Trophoblast cell (in vitro differentiated cells and primary cell): ENCODE measurements at places on chromosomes 6 and 20.
A peak's percentile ranks its signal among the peaks of the same experiment; 100 is the strongest.

- DNase-seq = no peak
Measured at GRCh38 chr6:47780510-47781356, 1.1 kb upstream of the OPN5 start.

- DNase-seq = peak; percentile 67
Measured at GRCh38 chr6:28212510-28213212, 12.4 kb upstream of the ZSCAN9 start.

DNA sequence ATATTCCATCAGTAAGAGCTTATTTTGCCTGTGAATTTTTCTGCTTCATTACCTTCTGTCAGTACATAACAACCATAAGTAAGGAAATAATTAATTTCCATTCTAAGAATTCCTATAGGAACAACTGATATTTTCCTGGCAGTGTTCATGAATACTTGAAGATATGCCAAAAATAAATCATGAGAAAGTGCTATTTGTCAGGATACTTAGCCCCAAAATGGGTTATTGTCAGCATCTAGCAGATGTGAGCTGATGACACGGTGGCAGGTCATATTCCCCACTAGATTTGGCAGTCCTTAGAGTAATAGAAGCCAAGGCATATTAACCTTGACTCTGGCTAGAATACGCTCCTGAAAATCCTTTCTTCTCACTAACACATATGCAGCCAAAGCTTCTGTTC lies 43.2 kb upstream of the CRISP1 start:
- DNase-seq = no peak

DNA sequence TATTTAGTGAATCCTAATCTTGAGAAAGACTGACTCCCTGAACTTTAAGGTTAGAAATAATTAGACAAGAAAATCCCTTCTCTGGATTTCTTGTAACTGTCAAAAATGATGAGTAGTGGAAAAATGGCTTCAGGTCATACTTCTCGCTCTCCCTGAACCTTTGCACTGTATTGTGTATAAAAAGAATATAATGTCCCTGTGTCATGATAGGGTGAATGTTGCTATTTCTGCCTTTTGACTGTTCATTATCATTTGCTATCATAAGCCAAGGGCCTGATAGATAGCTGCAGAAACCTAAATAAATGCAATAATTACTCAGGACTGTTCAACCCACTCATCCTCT lies 39.3 kb downstream of the ALDH8A1 start:
- no peak for DNase-seq

DNA sequence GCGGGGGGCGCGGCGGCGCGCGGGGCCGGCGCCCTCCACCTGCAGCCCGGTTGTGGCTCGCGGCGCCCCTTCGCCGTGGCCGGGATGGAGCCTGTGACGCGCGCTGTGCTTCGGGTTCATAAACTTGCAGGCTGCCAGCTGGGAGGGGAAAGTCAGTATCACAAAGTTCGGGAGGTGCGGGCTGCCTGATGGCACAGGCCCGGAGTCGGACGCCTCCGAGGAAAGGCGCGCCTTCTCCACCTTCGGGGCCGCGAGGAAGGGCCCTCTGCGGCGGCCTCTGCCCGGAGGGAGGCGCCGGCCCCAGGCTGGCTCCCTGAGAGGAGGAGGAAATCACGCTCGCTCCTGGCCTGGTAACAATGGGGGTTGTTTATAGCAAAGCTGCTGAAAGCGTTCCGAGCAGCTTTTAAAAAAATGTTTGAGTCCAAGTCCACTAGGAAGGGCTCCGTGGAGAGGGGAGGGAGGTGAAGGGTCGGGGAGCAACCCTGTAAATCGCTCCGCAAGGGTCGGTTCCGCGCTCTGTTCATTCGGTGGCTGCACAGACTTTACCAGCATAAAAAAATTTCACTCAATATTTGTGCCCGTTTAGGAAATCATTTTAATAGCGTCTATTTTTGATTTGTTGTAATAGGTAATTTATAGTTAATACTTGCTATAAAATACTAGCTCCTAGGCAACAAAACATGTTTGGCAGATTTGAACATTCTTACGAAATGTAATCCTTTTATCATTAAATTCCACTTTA lies 1.0 kb downstream of the AFDN start:
- DNase-seq = peak; percentile 82

- no peak for DNase-seq
Measured at GRCh38 chr6:7246401-7247178, 66.4 kb downstream of the SSR1 start.

DNA sequence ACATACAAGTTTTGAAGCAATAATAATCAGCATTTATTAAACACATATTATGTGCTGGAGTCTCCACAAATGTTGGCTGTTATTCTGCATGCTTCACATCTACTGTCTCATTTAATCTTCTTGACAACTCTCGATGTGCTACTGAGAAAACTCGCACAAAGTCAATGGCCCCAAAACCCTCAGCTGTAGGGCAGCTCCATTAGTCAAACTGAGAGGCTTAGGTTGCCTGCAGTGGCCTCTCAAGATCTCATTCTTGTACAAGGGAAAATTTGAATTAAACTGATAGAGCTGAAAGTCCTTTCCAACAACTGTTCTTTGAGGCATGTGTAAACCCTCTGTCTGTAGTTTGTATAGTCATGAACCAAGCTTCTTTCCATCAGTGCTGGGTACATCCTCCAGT lies 49.8 kb downstream of the MBOAT1 start:
- no peak for DNase-seq

- DNase-seq = no peak
Measured at GRCh38 chr6:119171864-119172588, 93.6 kb upstream of the FAM184A start.

GRCh38 chr20:55530763-55531162 lies 474.6 kb downstream of the CBLN4 start:
- no peak for DNase-seq

DNA sequence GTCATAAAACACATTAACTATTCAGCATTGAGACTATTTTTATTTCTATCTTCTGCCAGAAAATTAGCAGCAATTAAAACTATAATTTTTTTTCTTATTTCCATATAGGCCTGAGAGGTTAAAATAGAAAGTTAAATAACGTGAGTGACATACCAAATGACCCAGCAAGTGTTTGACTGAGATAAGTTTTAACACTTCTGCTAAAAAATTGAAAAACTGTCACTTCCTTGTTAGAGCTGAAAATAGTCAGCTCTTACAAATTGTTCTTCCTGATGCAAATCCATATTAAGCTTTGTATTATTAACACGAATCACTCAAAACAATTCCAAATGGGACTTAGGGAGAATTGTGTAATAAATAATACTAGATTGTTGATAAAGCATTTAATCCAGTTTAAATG lies 26.5 kb upstream of the STX11 start:
- DNase-seq = no peak

DNA sequence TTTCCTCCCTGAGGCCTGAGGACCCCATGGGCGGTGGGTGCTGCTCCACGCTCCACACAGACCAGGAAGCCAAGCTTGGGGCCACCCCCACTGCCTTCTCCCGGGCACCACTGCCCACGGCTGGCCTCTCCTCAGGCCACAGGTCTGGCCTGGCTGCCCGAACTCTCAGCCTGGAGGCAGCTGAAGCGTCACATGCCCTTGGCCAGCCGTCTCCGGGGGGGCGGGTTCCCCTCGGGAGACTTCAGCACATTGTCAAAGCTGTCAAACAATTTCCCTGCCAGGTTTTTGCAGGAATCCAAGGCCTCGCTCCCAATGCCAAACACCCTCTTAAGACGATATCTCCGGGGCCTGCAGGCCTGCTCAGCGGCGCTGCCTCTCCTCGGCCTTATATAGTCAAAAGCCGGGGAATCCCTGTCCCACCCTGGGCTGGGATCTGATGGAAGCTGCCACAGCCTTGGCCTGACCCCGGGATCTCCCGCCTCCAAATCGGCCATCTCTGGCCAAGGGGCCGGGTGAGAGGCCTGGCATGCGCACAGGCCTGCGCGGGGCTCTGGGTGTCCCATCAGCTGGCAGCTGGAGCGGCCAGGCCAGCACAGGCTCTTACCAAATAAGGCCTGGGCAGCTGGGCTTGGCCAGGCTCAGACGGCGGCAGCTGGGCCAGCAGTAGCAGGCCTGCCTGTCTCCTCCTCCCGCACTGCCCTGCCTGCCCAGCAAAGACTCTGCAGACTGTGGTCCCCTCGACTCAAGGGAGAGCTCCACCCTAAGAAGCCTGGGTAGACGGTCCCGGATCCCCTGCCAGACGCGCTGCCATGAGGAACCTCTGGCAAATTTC lies 49.7 kb downstream of the RBM38 start:
- DNase-seq = no peak

GRCh38 chr20:8662433-8662954 lies 406.4 kb upstream of the PLCB4 start:
- no peak for DNase-seq

GRCh38 chr6:148608199-148608951 lies 138.5 kb upstream of the UST start:
- DNase-seq = no peak

DNA sequence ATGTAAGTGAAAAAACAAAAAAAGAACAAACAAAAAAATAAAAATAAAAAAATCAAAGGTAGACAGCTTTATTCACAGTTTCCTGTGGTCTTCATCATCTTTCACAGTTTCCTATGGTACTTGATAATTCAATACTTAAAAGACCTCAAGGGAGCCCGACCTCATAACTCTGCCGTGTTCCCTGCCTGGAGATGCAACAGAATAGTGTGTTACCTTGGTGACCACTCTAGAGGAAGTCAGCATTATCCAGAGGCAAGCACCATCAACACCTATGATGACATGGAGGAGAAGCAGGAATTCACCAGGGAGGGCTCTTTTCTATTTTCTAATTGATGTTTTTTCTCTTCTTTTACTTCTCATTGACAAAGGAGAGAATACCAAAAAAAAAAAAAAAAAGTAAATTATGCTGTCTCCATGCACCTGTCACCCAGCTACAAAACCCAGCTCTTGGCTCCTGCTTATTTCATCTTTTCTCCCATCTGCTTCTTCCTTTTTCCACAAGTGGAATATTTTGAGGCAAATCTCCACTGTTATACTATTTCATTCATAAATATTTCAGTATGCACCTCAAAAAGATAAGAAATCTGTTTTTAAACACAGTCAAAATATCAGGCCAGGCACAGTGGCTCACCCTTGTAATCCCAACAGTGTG lies 95.8 kb upstream of the STXBP5 start:
- no peak for DNase-seq

GRCh38 chr6:131685266-131685780 lies 15.9 kb downstream of the OR2A4 start:
- DNase-seq = no peak

GRCh38 chr20:61436667-61437279 lies 184.7 kb downstream of the CDH4 start:
- DNase-seq = no peak

DNA sequence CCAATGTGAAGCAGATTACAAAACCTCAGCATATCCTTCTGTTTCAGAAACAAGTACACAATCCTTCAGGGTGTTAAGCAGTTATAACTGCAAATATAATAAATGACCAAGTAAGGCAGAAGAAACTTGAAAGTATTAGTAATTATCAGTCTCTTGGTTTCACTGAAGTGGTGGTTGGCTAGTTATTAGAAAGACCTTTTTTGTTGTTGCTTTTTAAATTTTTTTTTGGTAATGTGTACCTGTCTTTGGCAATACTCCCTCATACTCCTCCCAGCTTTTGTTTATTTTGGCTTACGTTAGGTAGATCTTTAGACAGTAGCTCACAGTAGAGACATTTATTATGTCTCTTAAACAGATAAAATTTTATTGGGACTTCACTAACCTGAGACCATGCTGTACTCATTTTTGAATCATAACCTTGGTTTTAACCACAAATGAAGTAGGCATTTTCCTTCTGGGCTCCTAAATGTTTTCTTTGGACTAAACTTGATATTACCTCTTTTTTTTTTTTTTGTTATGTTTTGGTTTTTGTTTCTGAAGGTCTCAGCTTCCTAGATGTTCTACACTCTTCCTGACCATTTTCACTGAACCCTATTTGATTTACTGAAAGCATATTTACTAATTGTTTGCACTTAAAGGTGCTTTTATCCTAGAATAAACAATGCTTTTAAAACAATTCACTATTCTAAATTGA lies 6.4 kb downstream of the CD2AP start:
- DNase-seq = no peak

- no peak for DNase-seq
Measured at GRCh38 chr20:49452011-49452482, 30.4 kb downstream of the KCNB1 start.

DNA sequence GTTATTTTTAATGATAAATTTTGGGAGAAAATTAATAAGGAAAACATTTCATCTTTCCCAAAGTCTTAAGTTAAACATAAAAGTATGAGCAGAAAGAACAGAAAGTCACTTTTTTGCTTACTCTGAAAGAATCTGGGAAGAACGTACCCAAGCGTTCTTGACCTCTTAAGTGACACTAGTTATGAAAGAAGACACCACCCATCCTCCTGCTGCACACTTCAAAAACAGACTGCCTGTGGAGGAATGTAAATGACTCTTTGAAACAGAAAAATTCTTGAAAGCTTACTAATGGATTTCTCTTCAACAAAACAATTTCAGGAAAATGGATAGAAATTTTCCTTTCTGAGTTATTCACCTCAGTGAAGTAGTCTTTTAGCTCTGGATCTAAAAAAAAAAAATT lies 227.7 kb downstream of the MEI4 start:
- peak; percentile 70 for DNase-seq

DNA sequence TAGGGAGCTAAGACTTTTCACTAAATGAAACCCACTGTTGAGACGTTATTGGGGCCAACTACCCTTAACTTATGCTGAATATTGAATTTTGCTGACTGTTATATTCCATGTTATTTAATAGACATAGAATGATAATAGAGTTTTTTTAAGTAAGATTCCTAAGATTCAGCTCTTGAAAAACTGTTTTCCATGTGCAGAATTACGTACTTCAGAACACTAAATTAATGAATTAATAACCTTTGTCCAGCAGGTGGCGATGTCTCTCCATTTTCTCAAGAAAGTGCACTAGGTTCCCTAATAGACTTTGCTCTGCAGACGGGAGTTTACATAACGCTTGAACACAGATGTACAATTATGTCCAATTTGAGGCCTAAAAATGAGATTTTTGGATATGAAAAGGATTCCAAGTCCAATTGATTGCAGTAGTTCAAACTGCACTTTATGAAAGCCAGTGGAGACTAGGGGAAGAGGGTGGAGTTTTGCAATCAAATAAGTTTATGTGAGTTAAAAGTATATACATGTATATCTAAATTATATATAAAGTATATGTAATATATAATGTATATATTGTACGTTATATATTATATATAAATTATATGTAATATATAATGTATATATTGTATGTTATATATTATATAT lies 282.1 kb downstream of the UST start:
- peak; percentile 53 for DNase-seq

- no peak for DNase-seq
Measured at GRCh38 chr6:80548532-80548931, 442.1 kb downstream of the BCKDHB start.
